ENCODE measurements at places on chromosomes 13 and 19.

DNA sequence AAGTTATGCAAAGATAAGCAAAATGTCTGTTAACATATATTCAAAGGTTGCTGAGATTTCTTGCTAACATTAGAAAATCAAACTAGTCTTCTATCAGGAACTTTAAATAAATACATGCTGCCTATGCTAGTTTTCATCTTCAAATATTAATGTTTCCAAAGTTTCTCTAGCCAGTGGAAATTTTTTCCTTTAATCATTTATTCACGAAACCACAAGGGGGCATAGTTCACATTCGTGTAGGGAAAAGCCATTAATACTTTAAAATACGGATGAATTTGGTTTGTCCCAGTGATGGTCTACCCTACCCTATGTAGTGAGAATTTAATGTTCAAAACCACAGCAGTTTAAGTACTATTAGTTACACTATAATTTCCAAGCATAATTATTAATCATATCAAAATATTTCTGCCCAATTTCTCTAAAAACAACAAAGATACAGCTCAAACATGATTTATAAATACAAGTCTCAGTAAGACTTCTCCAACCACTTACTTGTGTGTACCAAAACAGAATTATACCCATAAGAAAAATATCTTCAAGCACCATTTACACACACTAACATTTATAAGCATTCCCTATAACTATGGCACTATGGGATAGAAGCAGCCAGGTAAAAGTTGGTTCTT is 16.2 kb downstream of the NUFIP1 start:
- no peak for DNase-seq

DNA sequence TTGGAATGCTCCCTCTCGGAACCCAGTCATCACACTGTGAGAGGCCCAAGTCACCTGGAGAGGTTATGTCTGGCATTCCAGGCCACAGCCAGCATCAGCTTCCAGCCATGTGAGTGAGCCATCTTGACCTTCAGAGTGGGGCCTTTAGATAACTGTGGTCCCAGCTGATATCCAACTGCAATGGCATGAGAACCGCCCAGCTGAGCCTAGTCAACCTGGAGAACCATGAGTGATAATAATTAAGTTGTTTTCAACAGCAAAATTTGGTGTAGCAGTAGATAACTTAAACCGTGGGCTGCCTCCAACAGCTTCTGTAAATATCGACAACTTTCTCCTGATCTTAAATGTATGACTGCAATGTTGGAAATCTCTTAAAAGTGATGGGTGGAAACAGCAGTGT is 24.6 kb downstream of the DYRK1B start:
- no peak for DNase-seq

DNA sequence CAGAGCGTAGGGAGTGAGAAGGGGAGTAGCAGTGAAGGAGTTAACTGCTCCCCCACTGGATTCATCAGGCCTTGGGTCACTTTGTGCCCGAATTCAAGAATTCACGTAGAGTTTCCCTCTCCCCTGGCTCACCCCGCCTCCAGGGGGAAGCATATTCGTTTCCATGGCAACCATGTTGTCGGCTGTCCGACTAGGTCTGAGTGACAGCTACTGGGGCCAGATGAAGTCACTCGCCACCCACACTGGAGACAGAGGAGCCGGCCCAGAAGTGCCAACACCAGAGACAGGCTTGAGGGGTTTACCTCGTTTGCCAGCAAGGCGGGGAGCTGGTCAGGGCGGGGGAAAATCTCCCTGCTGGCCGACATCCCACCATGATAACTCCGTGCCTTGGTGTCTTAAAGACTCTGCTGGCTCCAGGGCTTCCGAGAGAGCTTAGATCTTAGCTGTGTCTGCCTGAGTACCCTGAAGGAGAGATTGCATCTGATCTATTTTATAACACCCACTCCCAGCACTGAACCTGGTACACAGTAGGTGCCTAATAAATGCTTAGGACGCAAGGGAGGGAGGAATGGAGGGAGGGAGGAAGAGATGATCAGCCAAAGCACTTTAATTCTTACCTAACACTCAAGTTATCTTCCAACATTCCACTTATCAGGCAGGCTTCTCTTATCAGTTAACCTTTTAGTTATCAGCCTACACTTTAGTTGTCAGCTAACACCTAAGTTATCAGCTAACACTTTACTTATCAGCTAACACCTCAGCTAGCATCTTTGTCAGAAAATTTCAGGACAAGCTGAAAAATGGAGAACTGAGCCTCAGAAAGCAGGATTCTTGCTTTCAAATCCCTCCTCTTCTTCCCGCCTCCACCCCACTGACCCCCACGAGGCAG is 57.2 kb upstream of the ZNRF4 start:
- DNase-seq, result no peak

DNA sequence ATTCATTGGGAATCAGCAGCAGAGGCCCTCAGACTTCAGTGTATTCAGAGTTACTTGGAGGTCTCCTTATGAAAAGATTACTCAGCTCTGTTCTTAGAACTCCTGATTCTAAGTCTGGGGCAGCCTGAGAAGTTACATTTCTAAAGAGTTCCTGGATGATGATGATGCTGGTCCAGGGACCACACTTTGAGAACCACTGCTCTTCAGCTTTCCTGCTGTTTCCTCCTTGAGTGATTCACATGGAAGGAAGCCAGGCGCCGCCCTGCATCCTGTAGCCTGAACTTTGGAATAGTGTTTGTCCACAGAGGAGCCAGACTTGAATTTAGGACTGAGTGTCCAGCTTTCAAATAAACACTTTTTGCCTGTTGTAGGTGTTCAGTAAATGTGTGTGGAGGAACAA is 2.9 kb downstream of the CEBPG start:
- DNase-seq, result no peak

DNA sequence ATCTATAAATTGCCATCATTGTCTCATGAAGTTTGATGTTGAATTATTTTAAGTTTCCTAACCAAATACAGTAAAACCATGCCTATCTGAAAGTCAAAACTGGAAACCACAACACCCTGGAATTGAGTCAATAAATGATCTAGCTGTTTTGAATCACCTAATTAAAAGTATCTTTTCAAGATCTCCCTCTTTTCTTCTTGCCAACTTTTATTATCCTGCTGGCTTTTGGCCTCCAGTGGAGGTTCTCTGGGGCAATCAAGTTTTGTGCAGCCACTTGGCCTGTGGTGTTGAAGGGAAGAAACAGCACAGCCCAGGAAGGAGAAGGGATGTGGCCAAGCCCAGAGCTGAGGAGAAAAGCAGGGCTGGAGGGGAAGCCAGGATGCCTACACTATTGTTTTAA is 255.4 kb downstream of the COG6 start:
- DNase-seq, result no peak

GRCh38 chr19:38665950-38666662 is 18.7 kb downstream of the ACTN4 start:
- DNase-seq, result no peak

DNA sequence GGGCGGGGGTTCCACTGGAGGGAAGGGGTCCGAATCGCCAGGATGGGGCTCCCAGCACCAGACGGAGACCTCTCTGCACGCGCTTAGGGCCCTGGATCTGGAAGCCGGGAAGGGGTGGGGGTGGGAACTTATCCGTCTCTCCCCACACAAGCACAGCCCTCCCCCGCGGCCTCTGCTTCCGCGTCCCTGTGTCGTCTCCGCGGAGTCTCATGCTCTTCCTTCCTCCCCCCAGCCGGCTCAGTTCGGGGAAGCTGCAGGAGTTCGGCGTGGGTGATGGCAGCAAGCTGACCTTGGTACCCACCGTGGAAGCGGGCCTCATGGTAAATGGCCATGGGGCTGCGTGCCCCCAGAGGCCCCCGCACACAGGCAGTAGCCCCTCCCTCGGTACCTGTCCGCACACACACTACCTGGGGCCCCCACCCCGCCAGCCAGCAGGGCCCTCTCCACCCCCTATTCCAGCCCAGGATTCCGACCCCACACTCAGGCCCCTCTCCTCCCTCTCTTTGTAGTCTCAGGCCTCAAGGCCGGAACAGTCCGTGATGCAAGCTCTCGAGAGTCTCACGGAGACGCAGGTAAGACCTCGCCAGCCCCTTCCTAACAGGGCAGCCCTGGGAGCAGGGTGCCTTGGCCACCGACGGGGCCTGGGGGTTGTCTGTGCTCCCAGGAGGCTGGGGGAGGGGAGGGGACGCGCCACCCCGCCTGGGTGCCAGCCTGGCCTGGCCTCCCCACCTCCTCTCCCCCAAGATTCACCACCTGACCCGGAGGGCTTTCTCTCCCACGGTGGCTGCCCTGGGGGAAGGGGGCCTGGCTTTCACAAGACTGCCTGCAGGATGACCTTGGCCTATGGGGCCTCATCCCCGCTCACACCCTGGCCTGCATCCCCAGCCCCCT is 3.2 kb downstream of the MIDN start:
- peak; percentile 65 for DNase-seq

DNA sequence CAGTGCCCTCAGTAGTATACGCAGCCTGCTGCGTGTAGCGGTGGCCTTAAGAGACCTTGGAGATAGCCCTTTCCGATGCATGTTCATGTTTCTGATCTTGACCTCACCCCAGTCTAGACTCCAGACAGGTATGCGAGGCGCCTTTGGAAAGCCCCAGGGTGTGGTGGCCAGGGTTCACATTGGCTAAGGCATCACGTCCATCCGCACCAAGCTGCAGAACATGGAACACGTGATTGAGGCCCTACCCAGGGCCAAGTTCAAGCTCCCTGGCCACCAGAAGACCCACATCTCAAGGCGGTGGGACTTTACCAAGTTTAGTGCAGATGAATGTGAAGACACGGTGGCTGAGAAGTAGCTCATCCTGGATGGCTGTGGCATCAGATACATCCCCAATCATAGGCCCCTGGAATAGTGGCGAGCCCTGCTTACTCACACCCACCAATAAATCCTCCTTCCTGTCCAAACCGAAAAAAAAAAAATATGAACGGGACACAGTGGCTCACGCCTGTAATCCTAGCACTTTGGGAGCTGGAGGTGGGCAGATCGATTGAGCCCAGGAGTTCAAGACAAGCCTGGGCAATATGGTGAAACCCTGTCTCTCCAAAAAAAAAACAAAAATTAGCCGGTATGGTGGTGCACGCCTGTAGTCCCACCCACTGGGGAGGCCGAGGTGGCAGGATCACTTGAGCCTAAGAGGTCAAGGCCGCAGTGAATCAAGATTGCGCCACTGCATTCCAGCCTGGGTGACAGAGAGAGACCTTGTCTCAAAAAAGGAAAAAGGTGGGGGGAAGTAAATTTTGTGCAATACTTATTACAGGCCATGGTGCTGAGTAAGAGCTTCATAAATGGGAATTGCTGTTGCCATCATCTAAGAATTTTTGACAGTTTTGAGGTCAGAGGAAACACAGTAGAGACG is 12.4 kb upstream of the CBLC start:
- DNase-seq, result no peak

GRCh38 chr19:56993851-56994250 is 125.9 kb upstream of the USP29 start:
- DNase-seq, result no peak

- no peak for DNase-seq
Observed at GRCh38 chr13:25988661-25989060, 63.2 kb downstream of the SHISA2 start.

- no peak for DNase-seq
Observed at GRCh38 chr13:52405369-52405766, 604 bp downstream of the THSD1 start.

DNA sequence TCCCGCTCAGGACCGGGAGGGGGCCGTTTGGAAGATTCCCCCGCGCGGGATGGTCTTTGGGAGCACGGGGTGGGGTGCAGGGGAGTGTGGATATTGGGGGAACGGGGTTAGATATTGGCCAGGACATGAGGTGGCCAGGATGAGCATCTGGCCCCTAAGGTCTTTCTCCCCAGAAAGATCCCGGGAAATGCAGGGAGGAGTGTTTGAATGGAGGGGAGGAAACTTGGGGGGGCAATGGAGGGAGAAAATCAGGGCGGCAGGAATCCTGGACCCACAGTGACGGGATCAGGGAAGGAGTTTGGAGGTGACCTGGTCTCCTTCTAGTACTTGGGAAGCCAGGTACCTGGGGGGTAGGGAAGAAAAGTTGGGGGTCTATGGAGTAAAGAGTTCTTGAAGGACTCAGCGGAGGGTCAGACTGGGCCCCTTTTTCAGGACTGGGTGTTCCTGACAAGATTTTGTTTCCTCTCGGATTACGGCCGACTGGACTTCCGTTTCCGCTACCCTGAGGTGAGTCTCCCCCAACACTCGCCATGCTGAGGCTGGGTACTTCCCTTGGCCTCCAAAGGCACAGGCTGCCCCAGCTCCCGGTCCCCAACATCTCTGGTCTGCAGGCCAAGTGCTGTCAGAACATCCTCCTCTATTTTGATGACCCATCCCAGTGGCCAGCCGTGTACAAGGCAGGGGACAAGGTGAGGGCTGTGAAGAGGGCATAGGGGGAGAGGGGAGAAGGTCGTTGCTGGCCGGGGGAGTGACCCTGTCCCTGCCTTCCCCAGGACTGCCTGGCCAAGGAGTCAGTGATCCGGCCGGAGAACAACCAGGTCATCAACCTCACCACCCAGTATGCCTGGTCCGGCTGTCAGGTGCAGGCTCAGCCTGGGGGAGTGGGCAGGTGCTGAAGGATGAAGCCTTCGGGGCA is 989 bp downstream of the TMEM145 start:
- no peak for DNase-seq

DNA sequence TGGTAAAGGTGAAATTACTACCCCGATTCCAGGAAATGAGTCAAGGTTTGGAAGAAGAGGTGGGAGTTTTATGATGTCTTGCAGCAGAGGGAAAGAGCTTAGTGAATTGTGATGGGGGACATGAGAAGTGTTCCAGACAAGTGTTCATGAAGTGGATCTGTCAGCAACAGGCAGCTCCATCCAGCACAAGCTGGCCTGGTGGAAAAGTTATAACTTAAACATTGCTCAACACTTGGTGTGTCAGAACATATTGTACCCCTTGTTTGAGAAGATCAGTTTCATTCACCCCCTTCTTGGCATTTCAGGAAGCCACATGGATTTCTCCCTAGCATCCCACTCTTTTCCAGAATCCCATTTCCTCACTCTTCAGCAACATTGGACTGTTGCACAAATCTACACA is 222.0 kb downstream of the B3GLCT start:
- DNase-seq, result no peak

DNA sequence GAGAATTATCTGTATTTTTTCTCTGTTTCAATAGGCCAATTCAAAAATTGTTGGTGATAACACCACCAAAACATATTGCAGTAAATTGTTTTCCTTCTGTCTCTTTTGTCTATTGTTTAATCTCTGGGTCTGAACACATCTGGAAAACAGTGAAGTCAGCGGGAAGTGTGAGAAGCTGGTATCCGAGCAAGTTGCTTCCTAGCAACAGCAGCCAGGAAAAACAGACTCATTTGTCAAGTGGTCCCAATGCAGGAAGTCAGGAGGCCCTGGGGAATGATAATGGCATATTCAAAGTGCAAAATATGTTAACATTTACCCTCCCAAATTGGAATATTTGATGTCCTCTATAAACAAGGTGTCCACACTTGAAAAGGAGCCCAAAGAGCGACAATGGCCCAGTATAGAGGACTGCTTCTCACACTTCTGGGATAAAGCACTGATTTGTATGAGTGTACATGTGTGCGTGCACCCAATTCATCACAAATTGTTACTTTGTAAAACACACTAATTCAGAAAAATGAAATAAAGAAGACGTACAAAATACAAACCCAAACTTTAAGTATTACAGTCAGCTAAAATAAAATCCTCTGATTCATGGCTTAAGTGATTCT is 515.0 kb downstream of the TBC1D4 start:
- DNase-seq, result no peak

- peak; percentile 25 for DNase-seq
Observed at GRCh38 chr13:29954082-29955028, 103.9 kb upstream of the UBL3 start.
